Neural progenitor cell (in vitro differentiated cells): ENCODE measurements at places on chromosomes 6 and 20. TPM values are rescaled to one million over a fixed set of nuclear protein-coding genes. Genes with fewer than 3 reads are reported as not detected.

Gene GNRH2
- 0.37 TPM in 1 of 2 replicates, not detected in the other for total RNA-seq

Gene CHRNA4
- total RNA-seq: 0.68 TPM in 1 of 2 replicates, not detected in the other

Gene TGM2
- 0.22 and 0.28 TPM in 2 replicates for total RNA-seq

Gene MCCD1
- not detected in 2 replicates for total RNA-seq

Gene MOXD1
- total RNA-seq: 2.3 and 4.8 TPM in 2 replicates

Gene TREM2
- not detected in 2 replicates for total RNA-seq

Gene HLA-DPB1
- 8.0 and 23.3 TPM in 2 replicates for total RNA-seq

Gene TMEM217
- total RNA-seq: 0.09 TPM in 1 of 2 replicates, not detected in the other

Gene SAMHD1
- total RNA-seq: 12.2 and 29.0 TPM in 2 replicates

Gene MYCT1
- total RNA-seq: not detected in 2 replicates

Gene SFT2D1
- total RNA-seq: 38.1 and 48.9 TPM in 2 replicates

Gene TPD52L1
- 2.7 and 9.5 TPM in 2 replicates for total RNA-seq

Gene NEURL2
- total RNA-seq: 0.24 and 1.2 TPM in 2 replicates

Gene SNX9
- 16.1 and 17.8 TPM in 2 replicates for total RNA-seq

Gene RGS17
- total RNA-seq: 4.8 and 8.1 TPM in 2 replicates

Gene FAM83B
- total RNA-seq: 5.3 and 6.3 TPM in 2 replicates

Gene PGC
- total RNA-seq: not detected in 2 replicates

Gene TFAP2C
- total RNA-seq: 0.60 and 1.1 TPM in 2 replicates

Gene ATP9A
- total RNA-seq: 17.6 and 18.2 TPM in 2 replicates

Gene VEGFA
- 49.6 and 78.6 TPM in 2 replicates for total RNA-seq

Gene TMEM74B
- total RNA-seq: 2.5 and 4.2 TPM in 2 replicates

Gene DCDC2
- not detected in 2 replicates for total RNA-seq

Gene FERMT1
- total RNA-seq: 1.3 and 1.6 TPM in 2 replicates

Gene BEND6
- total RNA-seq: 0.90 and 2.4 TPM in 2 replicates

Gene MATN4
- 0.06 TPM in 1 of 2 replicates, not detected in the other for total RNA-seq

Gene SLC17A2
- total RNA-seq: not detected in 2 replicates

Gene VWA7
- 0.15 and 0.34 TPM in 2 replicates for total RNA-seq

Gene RBM24
- 17.3 and 27.6 TPM in 2 replicates for total RNA-seq

Gene ERVFRD-1
- total RNA-seq: not detected in 2 replicates

Gene EPPIN
- not detected in 2 replicates for total RNA-seq

Gene GTF2H4
- total RNA-seq: 29.2 and 50.0 TPM in 2 replicates

Gene PHACTR1
- 2.4 and 6.1 TPM in 2 replicates for total RNA-seq

Gene CLPSL1
- not detected in 2 replicates for total RNA-seq

Gene FARS2
- total RNA-seq: 9.9 and 10.8 TPM in 2 replicates

Gene RRBP1
- total RNA-seq: 18.2 and 35.2 TPM in 2 replicates

Gene CST7
- not detected in 2 replicates for total RNA-seq

Gene BHLHE23
- 0.22 TPM in 1 of 2 replicates, not detected in the other for total RNA-seq

Gene SLC22A3
- 0.06 and 0.07 TPM in 2 replicates for total RNA-seq

Gene RFX6
- total RNA-seq: not detected in 2 replicates

Gene PPP1R3G
- total RNA-seq: 0.15 and 0.36 TPM in 2 replicates

Gene PRSS16
- total RNA-seq: 4.3 and 7.2 TPM in 2 replicates

Gene TRAPPC3L
- not detected in 2 replicates for total RNA-seq

Gene DLK2
- total RNA-seq: 1.1 TPM in 1 of 2 replicates, not detected in the other

Gene PNLDC1
- total RNA-seq: 0.06 TPM in 1 of 2 replicates, not detected in the other

Gene GHRH
- total RNA-seq: 3.2 TPM in 1 of 2 replicates, not detected in the other

Gene MEP1A
- total RNA-seq: not detected in 2 replicates

Gene TAP2
- 2.8 and 2.9 TPM in 2 replicates for total RNA-seq

Gene SLA2
- 0.21 and 0.50 TPM in 2 replicates for total RNA-seq
